Activated T-helper 17 cell treated with anti-CD3 and anti-CD28 coated beads, Interleukin-2, amount 50 U/mL, for 72 hours (primary cell): ENCODE measurements at places on chromosomes 2 and 18. TPM values are rescaled to one million over a fixed set of nuclear protein-coding genes. Genes with fewer than 3 reads are reported as not detected.

GRCh38 chr2:200864176-200865034 lies at the start of gene CLK1:
Gene CLK1, minus strand, starts transcription at chr2:200864658. Its CDS starts 2,796 bp downstream, at chr2:200861862.
- ATAC-seq: peak; percentile 81

- ATAC-seq: peak; percentile 87
Observed at GRCh38 chr2:151840216-151841046, 12.2 kb upstream of the ARL5A start.

GRCh38 chr2:46369783-46370182 lies 72.6 kb downstream of the EPAS1 start:
- peak; percentile 46 for ATAC-seq

DNA sequence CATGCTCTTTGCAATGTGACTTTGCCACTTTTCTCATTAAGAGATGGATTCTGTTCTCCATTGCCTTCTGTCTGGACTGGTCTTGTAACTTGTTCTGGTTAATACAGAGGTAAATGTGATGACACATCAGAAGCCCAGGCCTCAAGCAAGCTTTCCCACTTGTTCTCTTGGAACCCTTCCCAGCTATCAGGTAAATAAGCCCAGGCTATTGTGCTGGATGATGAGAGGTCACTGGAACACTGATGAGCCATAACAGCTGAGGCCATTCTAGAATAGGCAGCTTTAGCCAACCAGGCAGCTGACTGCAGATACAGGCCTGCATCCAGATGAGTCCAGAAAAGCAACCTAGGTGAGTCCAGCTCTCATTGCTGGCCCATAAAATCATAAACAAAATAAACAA lies 1007.0 kb upstream of the ACVR2A start:
- no peak for ATAC-seq

- ATAC-seq: no peak
Observed at GRCh38 chr2:237873421-237873831, 14.0 kb downstream of the RAMP1 start.

DNA sequence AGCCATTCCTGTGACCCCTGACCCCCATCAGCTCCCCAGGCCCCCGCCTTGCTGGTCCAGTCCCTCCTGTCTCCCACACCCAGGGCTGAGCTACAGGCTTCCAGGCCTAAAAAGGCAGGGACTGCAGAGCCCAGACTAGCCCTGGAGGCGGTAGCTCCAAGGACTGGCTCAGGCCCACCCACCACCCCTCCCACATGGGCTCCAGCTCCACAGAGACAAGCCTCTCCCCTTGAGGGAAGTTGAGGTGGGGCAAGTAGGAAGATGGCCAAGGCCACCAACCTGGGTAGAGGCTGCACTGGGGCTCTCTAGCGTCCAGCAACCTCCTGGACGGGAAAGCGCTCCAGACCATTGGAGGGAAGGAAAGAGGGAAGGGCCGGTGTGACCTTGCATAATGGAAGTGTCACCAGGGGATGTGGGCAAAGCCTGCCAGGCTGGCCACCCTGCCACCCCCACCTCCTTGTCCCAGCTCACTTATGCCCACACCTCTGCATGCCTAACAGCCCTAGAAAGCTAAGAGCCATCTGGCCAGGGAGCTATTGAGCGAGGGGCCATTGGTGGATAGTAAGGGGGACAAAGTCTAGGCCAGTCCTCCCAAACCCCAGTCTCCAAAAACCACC lies 63.1 kb downstream of the TNS1 start:
- no peak for ATAC-seq

- no peak for ATAC-seq
Observed at GRCh38 chr2:85712336-85712735, 18.2 kb downstream of the GNLY start.

- ATAC-seq: no peak
Observed at GRCh38 chr18:76459312-76459686, 35.7 kb downstream of the ZNF516 start.

- ATAC-seq: no peak
Observed at GRCh38 chr2:160568856-160569255, 75.2 kb upstream of the RBMS1 start.

GRCh38 chr2:190535586-190535985 lies 1.1 kb upstream of the NEMP2 start:
- ATAC-seq: no peak

GRCh38 chr2:112204411-112204810 lies 50.4 kb downstream of the ZC3H8 start:
- no peak for ATAC-seq

DNA sequence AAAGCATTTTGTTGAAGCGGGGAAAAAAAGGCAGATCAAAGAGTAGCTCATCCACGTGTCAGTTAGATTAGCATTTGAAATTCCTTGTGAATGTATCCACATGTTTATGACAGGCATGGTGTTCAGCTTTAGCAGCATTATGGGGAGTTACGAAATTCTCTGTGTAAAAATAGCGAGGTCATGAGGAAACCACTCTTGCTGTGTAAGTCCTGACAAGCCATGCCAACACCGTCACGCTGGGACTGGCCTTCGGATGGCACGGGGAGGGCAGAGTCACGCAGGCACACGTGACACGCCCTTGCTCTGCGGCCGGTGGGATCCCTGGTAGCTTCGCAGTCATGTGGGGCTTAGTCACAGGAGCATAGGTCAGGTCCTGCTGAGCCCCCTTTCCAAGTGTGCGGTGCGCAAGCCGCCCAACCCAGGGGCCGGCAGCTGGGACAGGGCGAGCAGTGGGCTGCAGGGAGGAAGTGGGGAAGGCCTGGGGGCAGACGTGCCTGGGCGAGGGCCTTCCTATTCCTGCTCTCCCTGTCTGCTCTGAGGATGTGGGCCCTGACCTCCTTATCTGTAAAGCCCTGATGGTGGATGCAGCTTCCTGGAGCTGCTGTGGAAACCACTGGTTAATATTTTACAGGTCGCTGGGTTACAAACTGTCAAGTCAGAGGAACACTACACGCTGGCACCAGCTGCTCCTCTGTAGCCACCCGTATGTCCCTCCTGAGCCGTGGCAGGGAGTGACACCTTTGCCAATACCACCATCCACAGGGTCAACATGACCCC lies 18.0 kb downstream of the MBP start:
- peak; percentile 19 for ATAC-seq

DNA sequence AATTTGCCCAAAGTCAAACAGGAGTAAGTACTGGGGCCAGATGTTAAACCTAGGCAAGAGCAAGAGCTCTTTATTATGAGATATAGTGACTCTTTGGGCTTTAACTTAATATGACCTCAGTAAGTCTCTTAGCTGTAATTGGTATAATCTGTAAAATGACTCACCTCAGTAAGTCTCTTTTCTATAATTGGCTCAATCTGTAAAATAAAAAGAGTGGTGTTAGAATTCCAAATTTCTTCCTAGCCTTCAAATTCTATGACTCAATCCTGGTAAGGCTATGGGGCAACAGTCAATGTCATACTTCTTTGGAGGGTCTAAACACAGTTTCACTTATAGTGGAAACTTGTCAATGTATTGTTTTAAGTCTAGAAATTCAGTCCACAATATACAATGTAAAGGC lies 1608.9 kb upstream of the PIK3C3 start:
- no peak for ATAC-seq

DNA sequence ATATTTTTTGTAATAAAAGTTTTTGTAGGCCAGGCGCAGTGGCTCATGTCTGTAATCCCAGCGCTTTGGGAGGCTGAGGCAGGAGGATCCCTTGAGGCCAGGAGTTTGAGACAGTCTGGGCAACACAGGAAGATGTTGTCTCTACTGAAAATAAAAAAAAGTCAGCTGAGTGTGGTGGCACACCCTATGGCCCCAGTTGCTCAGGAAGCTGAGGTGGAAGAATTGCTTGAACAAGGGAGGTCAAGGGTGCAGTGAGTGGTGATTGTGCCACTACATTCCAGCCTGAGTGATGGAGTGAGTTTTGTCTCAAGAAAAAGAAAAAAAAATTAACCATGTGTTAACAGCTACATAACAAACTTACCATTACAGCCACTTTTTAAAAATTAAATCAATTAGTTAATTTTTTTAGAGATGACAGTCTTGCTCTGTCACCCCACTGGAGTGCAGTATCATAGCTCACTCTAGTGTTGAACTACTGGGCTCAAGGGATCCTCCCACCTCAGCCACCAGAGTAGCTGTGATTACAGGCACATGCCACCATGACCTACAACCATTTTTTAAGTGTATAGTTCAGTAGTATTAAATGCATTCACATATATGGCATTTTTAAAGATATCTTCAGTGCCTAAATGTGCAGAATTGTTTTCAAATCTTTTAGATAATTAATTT lies 67.2 kb upstream of the ACYP2 start:
- peak; percentile 52 for ATAC-seq

- no peak for ATAC-seq
Observed at GRCh38 chr18:51519571-51519970, 322.1 kb upstream of the MEX3C start.

DNA sequence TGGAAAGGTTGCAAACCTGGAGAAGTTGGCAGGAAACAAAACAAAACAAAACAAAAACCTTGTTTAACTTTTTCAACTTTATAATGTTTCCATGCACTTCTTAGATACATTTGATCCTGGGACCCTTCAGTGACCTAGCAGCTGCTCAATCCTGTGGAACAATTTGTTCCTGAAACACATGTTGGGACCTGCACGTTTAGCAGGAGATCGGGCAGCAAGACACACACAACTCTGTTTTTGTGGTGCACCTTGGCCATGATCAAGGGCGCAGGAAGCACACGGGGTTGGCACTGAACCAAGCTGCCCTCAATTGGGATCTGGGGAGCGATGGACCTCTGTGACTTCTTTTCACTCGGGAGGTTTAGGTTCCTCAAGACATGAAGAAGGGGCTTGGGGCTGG lies 268.7 kb downstream of the LOXHD1 start:
- ATAC-seq: no peak

- no peak for ATAC-seq
Observed at GRCh38 chr2:223900066-223900465, 45.1 kb downstream of the WDFY1 start.

Gene CRYGD
- total RNA-seq: not detected

Gene LRRTM4
- total RNA-seq: not detected

Gene CWC22
- 21.5 TPM for total RNA-seq

Gene CYBRD1
- 0.24 TPM for total RNA-seq

Gene PUS10
- total RNA-seq: 5.7 TPM

Gene MAP3K19
- total RNA-seq: 0.13 TPM

Gene TTN
- 0.84 TPM for total RNA-seq

Gene CFAP210
- not detected for total RNA-seq
